ENCODE measurements at places on chromosomes 7 and 10. TPM values are rescaled to one million over a fixed set of nuclear protein-coding genes. Genes with fewer than 3 reads are reported as not detected.

HERPUD2 gene
- total RNA-seq, result 29.7 TPM

RAPGEF5 gene
- 1.0 TPM for total RNA-seq

PAPSS2 gene
- 58.5 TPM for total RNA-seq

NKX2-3 gene
- not detected for total RNA-seq

HOXA9 gene
- total RNA-seq, result not detected

SPDYE6 gene
- total RNA-seq, result not detected

ETV1 gene
- 12.5 TPM for total RNA-seq

SPAM1 gene
- not detected for total RNA-seq

OR2A14 gene
- not detected for total RNA-seq

DNAH11 gene
- 0.43 TPM for total RNA-seq

UPK3BL2 gene
- total RNA-seq, result 3.3 TPM

SFTPD gene
- 0.22 TPM for total RNA-seq

ABCA13 gene
- total RNA-seq, result 0.34 TPM

IMMP2L gene
- 13.9 TPM for total RNA-seq

TFR2 gene
- 0.50 TPM for total RNA-seq

SPDYE18 gene
- total RNA-seq, result not detected

SCART1 gene
- 0.50 TPM for total RNA-seq

SORCS1 gene
- total RNA-seq, result 1.1 TPM

HOXA2 gene
- not detected for total RNA-seq

INSYN2A gene
- 0.41 TPM for total RNA-seq

GIMAP6 gene
- not detected for total RNA-seq

STX1A gene
- 15.0 TPM for total RNA-seq

MAGI2 gene
- total RNA-seq, result 5.8 TPM

ZNF853 gene
- 5.0 TPM for total RNA-seq

PNLIP gene
- not detected for total RNA-seq

ZNF365 gene
- total RNA-seq, result 11.0 TPM

DRGX gene
- not detected for total RNA-seq

OPN4 gene
- total RNA-seq, result not detected

NMT2 gene
- total RNA-seq, result 20.9 TPM

DNAJC12 gene
- 2.1 TPM for total RNA-seq

OPN1SW gene
- not detected for total RNA-seq

MSMB gene
- total RNA-seq, result not detected

NUTM2E gene
- total RNA-seq, result 0.50 TPM

Data from astrocyte (in vitro differentiated cells and primary cell).